ENCODE measurements at places on chromosomes 12 and 14.

DNA sequence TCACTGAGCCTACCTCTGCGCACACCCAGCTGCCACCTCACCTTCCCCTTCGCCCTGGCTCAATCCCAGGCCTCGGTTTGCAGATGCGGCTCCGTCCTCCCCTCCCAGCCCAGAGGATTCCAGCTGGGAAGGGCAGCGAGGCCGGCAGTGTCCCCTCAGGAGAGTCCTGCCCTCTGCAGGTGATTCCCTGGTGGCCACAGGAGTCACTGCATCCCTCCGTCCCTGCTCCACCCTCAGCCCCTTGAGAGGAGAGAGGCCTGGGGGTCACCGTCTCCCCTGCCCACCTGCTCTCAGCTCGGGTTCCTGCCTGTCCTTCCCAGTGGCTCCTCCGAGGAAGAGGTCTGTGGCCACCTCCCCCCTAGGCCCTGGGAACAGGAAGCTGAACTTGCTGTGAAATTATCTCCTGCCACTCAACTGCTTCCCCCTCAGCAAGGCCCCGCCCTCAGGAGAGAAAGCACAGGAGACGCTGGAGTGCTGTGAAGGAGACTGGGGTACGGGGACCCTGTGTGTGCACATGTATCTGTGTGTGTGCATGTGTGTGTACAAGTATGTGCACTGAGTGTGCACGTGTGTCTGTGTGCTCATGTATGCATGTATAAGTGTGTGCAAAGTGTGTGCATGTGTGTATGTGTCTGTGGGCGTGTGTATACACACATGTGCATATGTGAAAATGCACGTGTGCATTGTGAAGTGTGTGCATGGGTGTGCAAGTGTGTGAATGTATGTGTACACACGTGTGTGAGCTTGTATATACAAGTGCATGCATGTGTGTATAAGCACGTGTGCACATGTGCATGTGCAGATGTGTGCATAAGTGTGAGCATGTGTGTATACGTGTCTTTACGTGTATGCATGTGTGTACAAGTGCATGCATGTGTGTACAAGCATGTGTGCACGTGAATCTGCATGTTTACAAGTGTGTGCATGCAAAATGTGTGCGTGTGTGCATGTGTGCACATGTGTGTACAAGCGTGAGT is 13.2 kb upstream of the GALNT9 start:
- peaks cover 40% of the 10 kb centered on the region for H3K27me3 ChIP-seq
- H3K4me1 ChIP-seq = no peaks in the 10 kb centered on the region
- H3K27ac ChIP-seq = no peak overlapping the region
- H3K36me3 ChIP-seq = no peaks in the 10 kb centered on the region
- DNase-seq = no peak

GRCh38 chr12:7264538-7264937 is 39.3 kb upstream of the ACSM4 start:
- DNase-seq = no peak
- no peaks in the 10 kb centered on the region for H3K27me3 ChIP-seq
- H3K36me3 ChIP-seq = no peaks in the 10 kb centered on the region
- H3K27ac ChIP-seq = no peak overlapping the region
- H3K4me1 ChIP-seq = no peaks in the 10 kb centered on the region

DNA sequence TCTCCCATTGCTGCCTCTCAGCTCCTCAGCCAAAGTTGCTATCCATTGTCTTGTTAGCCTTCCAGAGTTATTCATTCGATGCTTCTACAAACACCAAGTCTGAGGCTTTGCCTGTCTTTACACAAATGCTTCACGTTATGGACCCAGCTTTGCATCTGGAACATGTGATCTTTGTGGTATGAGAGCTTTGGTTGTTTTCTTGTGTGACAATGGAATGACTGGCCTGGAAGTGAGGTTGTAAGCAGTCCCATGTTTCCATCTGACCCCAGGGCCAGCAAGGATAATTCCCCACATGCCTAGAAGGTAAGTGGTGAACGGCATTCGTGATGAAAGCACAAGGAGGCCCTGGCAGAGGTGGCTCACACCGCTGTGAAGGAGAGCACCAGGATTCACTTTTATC is 866.7 kb upstream of the TMEM132C start:
- H3K27ac ChIP-seq = peak overlapping the region; percentile 71
- H3K36me3 ChIP-seq = no peaks in the 10 kb centered on the region
- peaks cover 14% of the 10 kb centered on the region for H3K4me1 ChIP-seq
- H3K27me3 ChIP-seq = no peaks in the 10 kb centered on the region
- H3K4me3 ChIP-seq = no peak overlapping the region
- no peak for DNase-seq

- H3K27ac ChIP-seq = peak overlapping the region; percentile 93
- H3K36me3 ChIP-seq = no peaks in the 10 kb centered on the region
- no peaks in the 10 kb centered on the region for H3K27me3 ChIP-seq
- H3K4me1 ChIP-seq = peaks cover 30% of the 10 kb centered on the region
- no peak overlapping the region for H3K4me3 ChIP-seq
- no peak for DNase-seq
Observed at GRCh38 chr14:90851327-90852036, 35.3 kb upstream of the TTC7B start.

- no peaks in the 10 kb centered on the region for H3K27me3 ChIP-seq
- H3K27ac ChIP-seq = no peak overlapping the region
- no peaks in the 10 kb centered on the region for H3K36me3 ChIP-seq
- H3K4me1 ChIP-seq = no peaks in the 10 kb centered on the region
- DNase-seq = no peak
- no peak overlapping the region for H3K4me3 ChIP-seq
Observed at GRCh38 chr12:81088221-81088620, 10.3 kb downstream of the ACSS3 start.

DNA sequence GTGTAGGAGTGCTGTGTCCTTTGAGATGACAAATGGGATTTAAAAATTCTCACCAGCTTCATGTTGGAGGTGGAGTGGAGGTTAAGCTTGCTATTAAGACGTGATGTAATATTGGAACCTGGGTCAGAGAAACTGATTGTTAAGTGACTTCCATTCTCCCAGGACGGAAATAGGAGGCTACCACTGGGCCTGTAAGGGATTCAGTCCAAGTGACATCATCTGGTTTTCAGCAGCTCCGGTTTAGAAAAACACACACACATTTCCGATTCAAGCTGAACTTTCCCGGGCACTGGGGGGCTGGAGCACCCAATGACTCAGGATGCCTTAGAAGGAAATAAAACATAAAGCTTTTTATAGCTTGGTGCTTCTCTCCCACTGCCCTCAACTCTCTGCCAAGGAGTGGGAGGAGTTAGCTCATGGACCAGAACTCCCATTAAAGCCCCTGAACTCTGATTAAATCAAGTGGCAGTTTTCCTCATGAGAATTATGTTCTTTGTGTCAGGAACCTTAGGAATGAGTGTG is 12.4 kb downstream of the CALM1 start:
- peaks cover 23% of the 10 kb centered on the region for H3K36me3 ChIP-seq
- peaks cover 17% of the 10 kb centered on the region for H3K4me1 ChIP-seq
- H3K27ac ChIP-seq = peak overlapping the region; percentile 63
- DNase-seq = peak; percentile 82

GRCh38 chr12:121358073-121358472 is 5.9 kb upstream of the ANAPC5 start:
- DNase-seq = no peak
- H3K27ac ChIP-seq = no peak overlapping the region
- H3K4me1 ChIP-seq = no peaks in the 10 kb centered on the region
- no peak overlapping the region for H3K4me3 ChIP-seq

DNA sequence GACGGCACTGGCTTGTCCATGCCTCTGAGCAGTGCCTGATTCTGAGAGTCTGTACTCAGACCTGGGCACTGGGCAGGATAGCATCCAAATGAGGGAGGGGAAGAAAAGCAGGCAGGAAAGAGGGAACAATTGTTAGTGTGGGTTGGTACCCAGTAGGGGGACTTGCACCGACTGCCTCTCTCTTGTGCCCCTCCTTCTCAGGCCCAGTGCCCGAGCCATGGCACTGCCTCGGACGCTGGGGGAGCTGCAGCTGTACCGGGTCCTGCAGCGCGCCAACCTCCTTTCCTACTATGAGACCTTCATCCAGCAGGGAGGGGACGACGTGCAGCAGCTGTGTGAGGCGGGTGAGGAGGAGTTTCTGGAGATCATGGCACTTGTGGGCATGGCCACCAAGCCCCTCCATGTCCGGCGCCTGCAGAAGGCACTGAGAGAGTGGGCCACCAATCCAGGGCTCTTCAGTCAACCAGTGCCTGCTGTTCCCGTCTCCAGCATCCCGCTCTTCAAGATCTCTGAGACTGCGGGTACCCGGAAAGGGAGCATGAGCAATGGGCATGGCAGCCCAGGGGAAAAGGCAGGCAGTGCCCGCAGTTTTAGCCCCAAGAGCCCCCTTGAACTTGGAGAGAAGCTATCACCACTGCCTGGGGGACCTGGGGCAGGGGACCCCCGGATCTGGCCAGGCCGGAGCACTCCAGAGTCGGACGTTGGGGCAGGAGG is 2.2 kb downstream of the NAB2 start:
- H3K36me3 ChIP-seq = peaks cover 49% of the 10 kb centered on the region
- peak overlapping the region; percentile 93 for H3K4me3 ChIP-seq
- DNase-seq = no peak
- peak overlapping the region; percentile 99 for H3K27ac ChIP-seq
- peaks cover 25% of the 10 kb centered on the region for H3K4me1 ChIP-seq

- H3K36me3 ChIP-seq = peaks cover 5% of the 10 kb centered on the region
- H3K27me3 ChIP-seq = no peaks in the 10 kb centered on the region
- no peak overlapping the region for H3K4me3 ChIP-seq
- H3K4me1 ChIP-seq = no peaks in the 10 kb centered on the region
Observed at GRCh38 chr12:71865166-71865713, 25.7 kb downstream of the TBC1D15 start.

- H3K27me3 ChIP-seq = no peaks in the 10 kb centered on the region
- H3K27ac ChIP-seq = no peak overlapping the region
- no peak for DNase-seq
Observed at GRCh38 chr12:75360920-75361319, 26.4 kb downstream of the GLIPR1L1 start.

- no peak overlapping the region for H3K27ac ChIP-seq
- DNase-seq = no peak
- no peaks in the 10 kb centered on the region for H3K27me3 ChIP-seq
Observed at GRCh38 chr12:120006258-120006975, 17.4 kb downstream of the BICDL1 start.

DNA sequence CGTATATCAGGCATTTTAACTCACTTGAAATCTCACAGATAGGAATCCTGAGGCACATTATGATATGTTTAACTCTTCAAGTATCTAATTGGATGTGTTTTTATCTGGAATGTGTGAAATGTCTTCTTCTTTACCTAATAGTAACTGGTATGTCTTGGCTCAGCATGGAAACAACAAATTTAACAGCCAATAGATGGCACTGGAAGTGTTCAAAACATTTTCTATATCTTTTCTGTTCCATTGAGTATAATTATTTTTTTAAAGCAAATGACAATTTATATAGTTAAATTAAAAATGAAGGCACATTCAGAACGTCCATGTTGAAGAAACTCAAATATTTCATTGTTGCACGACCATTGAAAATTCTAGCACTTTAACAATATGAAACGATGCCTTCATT is 164.6 kb upstream of the SLC16A7 start:
- DNase-seq = no peak
- H3K27me3 ChIP-seq = no peaks in the 10 kb centered on the region
- no peak overlapping the region for H3K27ac ChIP-seq
- no peaks in the 10 kb centered on the region for H3K4me1 ChIP-seq

GRCh38 chr12:106956048-106956578 is 406 bp downstream of the TMEM263 start:
- H3K36me3 ChIP-seq = peaks cover 18% of the 10 kb centered on the region
- no peaks in the 10 kb centered on the region for H3K27me3 ChIP-seq
- DNase-seq = peak; percentile 62
- peaks cover 21% of the 10 kb centered on the region for H3K4me1 ChIP-seq
- peak overlapping the region; percentile 64 for H3K27ac ChIP-seq
- peak overlapping the region; percentile 88 for H3K4me3 ChIP-seq

Measured in RWPE2 (cell line).